NCI-H1048 (cell line): ENCODE measurements at places on chromosomes 7 and 10.

GRCh38 chr10:126570621-126571602 is 99.6 kb downstream of the C10orf90 start:
- DNase-seq: no peak

- no peak for DNase-seq
Measured at GRCh38 chr10:60044242-60044641, 137.9 kb upstream of the CCDC6 start.

- no peak for DNase-seq
Measured at GRCh38 chr7:159066816-159067575, 77.7 kb downstream of the VIPR2 start.

DNA sequence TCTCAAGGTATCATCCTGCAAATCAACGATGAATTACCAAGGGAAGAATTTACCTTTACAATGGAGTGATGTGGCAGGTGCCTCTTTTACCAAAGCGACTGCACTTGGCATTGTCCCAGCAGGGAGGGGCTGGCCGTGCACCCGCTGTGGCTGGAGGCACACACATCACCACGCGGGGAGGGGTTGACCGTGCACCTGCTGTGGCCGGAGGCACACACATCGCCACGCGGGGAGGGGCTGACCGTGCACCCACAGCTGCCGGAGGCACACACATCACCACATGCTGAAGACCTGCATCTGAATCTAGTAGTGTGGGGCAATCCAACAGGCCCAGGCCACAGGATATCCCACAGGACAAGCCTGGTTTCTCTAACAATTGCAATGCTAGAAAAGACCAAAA is 493.5 kb downstream of the DNAJB6 start:
- no peak for DNase-seq

- DNase-seq: no peak
Measured at GRCh38 chr10:8049045-8049864, 5.2 kb upstream of the GATA3 start.

GRCh38 chr7:146002431-146003078 is 114.0 kb upstream of the CNTNAP2 start:
- DNase-seq: no peak

- DNase-seq: no peak
Measured at GRCh38 chr10:11197266-11197712, 179.6 kb downstream of the CELF2 start.

DNA sequence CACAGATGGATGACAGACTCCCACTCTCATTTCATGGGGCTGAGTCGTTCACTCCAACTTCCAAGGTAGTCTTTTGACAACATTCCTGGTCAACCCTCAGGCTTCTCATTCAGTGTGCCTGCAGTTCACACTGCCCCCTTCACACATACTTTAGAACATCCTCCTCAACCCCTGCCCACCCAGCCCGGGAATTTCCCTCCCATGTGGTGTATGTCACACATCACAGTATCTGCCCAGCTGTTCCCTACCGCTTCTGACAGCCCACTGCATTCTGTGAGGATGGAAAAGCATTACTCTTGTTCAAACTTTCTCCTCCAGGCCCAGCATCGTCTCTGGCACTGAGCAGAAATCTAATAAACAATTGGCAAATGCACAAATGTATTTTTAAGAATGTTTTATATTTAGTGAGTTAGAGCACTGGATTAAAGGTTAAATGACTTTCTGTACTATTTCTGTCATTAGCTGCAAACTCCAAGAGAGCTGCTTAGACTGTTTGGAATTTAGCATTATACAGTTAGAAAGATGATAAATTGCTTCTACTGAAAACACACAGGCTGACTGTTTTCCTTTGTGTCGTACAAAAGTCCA is 110.4 kb downstream of the SFMBT2 start:
- DNase-seq: no peak

- no peak for DNase-seq
Measured at GRCh38 chr10:118983263-118983662, 46.3 kb upstream of the NANOS1 start.

DNA sequence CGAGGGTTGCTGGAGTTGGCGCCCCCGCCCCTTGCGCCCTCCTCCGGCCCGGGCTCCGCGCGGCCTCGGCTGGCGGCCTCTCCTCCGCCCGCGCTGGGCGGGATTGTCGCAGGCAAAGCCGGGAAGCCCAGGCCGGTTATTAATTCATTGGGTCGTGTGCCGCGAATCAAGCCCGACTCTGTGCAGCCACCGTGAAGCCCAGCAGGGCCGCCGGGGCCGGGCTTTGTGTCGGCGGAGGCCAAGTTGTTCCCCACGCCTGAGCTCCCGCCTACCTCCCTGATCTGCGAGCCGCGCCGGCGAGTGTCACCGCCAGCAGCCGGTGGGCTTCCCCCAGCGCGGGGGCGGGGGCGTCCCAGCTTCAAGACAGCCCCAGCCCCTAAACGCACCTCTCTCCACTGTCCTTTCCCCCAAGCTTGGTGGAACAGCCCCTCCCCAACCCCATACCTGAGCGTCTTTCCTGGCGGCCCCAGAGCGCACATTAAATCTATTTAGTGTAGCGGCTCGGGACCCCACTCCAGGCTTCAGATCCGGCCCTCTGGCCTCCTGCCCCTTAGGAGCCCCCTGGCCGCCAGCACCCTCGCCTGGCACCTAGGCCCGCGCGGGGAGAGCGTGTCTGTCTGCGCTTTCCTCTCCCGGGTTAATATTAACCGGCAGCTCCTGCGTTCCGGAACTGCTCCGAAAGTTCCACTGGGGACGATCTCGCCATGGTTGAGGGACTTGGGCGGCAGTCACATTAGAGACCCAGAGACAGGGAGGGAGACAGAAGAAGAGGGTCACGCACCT is 3.5 kb downstream of the SHH start:
- DNase-seq: no peak

DNA sequence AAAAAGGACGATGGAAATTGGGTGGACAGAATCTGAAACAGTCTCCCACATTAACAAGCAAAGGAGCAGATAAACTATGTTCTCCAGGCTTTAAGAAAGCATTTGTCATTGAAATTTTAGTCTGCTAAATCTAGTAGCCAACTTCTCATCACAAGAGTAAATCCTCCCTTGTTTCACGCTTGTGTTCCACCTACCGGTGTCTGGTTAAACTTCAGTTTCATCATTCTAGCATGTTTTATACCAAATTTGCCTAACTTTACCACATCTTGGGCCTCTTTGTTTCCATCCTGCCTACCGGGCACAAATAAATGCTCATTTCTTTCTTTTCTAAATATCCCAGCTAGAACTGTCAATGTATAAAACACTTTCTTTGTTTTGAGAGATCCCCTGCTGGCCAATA is 5.8 kb downstream of the LIPA start:
- no peak for DNase-seq

GRCh38 chr10:71081229-71081560 is 131.2 kb upstream of the UNC5B start:
- DNase-seq: no peak

- no peak for DNase-seq
Measured at GRCh38 chr10:3185386-3185785, 12.8 kb upstream of the PITRM1 start.

DNA sequence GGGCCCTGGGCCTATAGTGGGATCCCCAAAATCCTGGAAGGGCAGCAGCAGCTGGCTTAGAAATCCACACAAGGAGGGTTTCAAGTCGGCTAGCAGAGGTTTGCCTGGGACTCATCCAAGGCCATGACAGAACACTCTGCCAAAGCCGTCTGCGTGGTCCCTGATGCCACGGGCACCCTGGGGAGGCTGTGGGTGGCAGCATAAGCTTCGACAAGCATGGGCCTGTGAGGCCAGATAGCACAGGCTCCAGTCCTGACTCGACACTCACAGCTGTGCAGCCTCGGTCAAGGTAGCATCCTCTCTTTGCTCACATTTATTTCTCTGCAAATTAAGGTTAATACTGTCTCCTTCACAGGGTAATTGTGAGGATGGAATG is 138.3 kb downstream of the JCAD start:
- DNase-seq: no peak

GRCh38 chr7:140039066-140039465 is 23.7 kb downstream of the PARP12 start:
- no peak for DNase-seq

DNA sequence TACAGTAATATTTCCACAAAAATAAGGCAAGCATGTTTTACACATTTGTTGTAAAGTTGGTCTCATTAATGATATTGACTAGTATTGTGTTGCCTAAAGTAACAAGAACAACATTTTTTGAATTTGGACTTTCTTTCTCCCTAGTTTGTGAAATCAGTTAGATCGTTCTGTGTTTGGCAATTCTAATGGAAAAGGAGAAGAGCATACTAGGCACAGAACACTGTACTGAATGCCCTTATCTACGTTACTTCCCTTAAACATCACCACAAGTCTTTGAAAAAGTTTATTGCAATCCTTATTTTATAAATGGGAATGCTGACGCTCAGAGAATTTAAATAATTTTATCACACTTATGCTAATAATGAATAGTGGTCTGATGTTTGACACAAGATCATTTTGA is 372.2 kb downstream of the EXOC4 start:
- DNase-seq: no peak

DNA sequence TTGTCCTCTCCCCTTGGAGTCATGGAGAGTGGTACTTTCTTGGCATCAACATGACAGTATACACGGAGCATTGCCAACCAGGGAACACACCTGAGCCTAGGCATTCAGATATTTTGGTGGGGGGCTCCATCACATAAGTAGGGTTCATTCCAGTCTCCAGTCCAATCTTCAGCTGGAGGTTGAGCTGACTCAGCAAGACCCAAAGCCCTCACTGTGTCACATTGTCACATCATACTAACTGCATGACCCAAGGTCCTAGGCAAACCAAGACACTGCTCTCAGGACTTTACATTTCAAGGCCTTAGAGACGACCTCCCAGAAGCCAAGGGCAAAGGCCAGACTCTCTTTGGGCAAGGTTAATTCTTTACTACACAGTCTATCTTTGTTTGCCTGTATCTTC is 190.1 kb downstream of the TMEM178B start:
- no peak for DNase-seq

GRCh38 chr7:105241198-105241597 is 147.5 kb downstream of the SRPK2 start:
- no peak for DNase-seq

DNA sequence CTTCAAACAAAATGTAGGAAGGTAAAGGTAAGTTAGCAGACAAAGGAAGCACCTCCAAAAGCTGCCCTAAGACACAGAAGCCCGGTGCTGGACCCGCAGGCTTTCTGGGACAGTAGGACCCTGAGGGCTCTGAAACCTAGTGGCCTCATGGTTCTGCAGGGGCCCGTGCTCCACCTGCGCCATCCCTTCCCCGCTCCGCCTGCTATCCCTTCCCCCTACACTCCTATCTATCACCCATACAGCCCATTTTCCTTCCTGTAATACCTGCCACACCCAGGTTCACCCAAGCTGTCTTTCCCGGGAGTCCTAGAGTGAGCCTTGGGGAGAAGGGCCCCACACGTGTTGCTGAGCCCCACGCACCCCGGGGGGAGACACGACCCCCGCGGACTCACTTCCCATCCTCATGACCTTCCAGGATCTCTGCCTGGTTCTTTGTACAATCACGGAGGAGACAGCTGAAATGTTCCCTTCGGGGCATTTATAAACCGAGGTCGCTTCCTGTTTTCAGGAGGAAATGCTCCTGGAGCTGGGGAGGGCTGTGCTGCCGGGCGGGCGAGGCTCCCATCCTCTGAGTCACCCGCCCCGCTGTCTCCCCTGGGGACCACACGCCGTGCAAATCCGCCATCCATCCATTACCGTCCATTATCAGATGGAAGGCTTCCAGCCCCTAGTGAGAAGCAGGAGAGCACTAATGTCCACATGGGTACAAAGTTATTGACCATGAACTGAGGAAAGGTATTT is 251.7 kb upstream of the PITRM1 start:
- DNase-seq: no peak

GRCh38 chr10:71909399-71910083 is 54.7 kb upstream of the CHST3 start:
- no peak for DNase-seq

- DNase-seq: no peak
Measured at GRCh38 chr7:111045449-111045848, 45.5 kb upstream of the LRRN3 start.

- DNase-seq: no peak
Measured at GRCh38 chr10:100913470-100913865, 705 bp downstream of the SLF2 start.

GRCh38 chr10:30812018-30812851 is 182.7 kb upstream of the LYZL2 start:
- DNase-seq: no peak

DNA sequence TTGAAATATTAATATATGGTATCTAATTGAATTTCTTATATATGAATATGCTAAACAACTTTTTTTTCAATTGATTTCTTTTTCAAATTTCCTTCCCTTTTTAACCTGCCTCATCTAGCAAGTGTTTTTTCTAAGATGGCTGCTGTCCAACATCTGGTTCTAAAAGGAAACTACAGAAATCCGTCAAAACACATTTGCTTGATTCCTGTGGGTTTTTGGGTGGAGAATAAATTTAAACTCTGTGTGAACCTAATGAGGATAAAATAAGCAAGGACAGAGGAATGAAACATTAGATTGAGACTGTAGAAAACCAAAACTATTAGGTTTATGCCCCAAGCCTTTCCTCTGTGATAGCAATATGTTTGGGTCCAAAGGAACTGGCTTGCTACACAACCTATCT is 75.5 kb upstream of the STARD3NL start:
- no peak for DNase-seq

- DNase-seq: no peak
Measured at GRCh38 chr7:26397332-26397731, 105.7 kb downstream of the SNX10 start.

GRCh38 chr10:21292763-21293517 is 232.5 kb downstream of the SKIDA1 start:
- peak; percentile 30 for DNase-seq

GRCh38 chr10:100968062-100968736 is 1.1 kb upstream of the SEMA4G start:
- DNase-seq: no peak

- no peak for DNase-seq
Measured at GRCh38 chr7:155287284-155287935, 10.3 kb upstream of the INSIG1 start.

DNA sequence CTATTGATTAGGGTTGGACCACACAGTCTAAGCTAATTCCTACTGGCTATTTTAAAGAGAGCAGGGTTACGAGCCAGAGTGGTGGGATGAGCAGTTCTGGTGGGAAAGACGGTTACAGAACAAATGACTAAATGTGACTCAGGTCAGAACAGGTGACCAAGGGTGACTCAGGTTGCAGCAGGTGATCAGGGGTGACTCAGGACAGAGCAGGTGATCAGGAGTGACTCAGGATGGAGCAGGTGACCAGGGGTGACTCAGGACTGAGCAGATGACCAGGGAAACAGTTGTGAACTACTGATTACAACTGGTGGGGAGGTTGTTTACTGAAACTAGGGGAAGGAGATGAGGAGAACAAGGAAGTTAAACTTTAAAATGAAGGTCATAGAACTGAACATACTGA is 366.3 kb downstream of the ABCA13 start:
- no peak for DNase-seq

GRCh38 chr10:69861251-69862240 is 59.8 kb downstream of the COL13A1 start:
- DNase-seq: no peak
